ENCODE measurements at places on chromosomes 13 and 19.
A peak's percentile ranks its signal among the peaks of the same experiment; 100 is the strongest.

DNA sequence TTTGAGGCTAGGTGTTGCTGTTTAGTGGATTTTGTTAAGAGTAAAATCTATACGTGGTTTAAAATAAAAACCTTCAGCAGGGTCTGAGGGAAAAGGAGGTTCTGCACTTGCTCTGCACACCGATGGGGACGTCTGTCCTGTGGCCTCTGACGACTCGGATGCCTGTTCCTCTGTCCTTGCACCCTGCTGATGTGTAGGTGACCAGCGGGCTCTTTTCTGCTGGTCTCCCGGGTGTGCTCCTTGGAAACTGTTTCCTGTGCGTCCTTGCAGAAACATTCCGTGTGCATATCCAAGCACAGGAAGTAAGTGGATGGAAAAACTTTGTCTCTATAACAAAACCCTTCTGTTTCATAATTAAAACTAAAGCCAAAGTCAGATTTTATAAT, 3.8 kb downstream of the ATP4B start:
- peak; percentile 29 for DNase-seq

- DNase-seq = peak; percentile 21
These were observed 174.5 kb downstream of the USP12 start for GRCh38 chr13:26996965-26997752.

- DNase-seq = no peak
These were observed 47.1 kb upstream of the CNMD start for GRCh38 chr13:52786766-52787165.

GRCh38 chr13:99605420-99606323, 104.4 kb downstream of the TM9SF2 start:
- no peak for DNase-seq

DNA sequence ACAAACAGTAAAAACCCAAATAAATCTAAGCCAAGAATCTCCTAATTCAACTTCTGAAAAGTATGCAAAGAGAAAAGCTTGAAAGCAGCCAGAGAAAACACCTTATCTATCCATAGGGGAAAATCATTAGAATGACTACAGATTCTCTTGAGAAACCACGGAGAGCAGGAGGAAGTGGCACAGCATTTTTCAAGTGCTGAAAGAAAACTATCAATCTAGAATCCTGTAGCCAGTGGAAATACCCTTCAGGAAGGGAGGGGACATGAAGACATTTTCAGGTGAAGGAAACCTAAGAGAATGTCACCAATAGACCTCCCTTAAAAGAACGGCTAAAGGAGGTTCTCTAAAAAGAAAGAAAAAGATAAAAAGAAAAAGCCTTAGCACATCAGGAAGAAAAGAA, 66.2 kb upstream of the XPO4 start:
- DNase-seq = no peak

All from suprapubic skin (tissue), 4 donors.